ENCODE measurements at places on chromosomes 4 and X. TPM values are rescaled to one million over a fixed set of nuclear protein-coding genes. Genes with fewer than 3 reads are reported as not detected.

The DRD5 gene
- total RNA-seq: not detected

The ENPEP gene
- total RNA-seq: 0.14 TPM

The KLB gene
- under 0.01 TPM for total RNA-seq

The DGKQ gene
- 28.9 TPM for total RNA-seq

The ZFP42 gene
- 0.34 TPM for total RNA-seq

The CITED1 gene
- not detected for total RNA-seq

The JCHAIN gene
- not detected for total RNA-seq

The TBC1D9 gene
- 76.6 TPM for total RNA-seq

The OPRPN gene
- not detected for total RNA-seq

The NCAPG gene
- total RNA-seq: 16.2 TPM

The L1CAM gene
- 1.1 TPM for total RNA-seq

The UNC5C gene
- total RNA-seq: 0.23 TPM

The MGARP gene
- total RNA-seq: 0.68 TPM

The KLHL5 gene
- 131 TPM for total RNA-seq

The RNF150 gene
- total RNA-seq: 0.23 TPM

The EXOC1L gene
- total RNA-seq: not detected

The PRKG2 gene
- total RNA-seq: not detected

The TCEAL4 gene
- total RNA-seq: 48.5 TPM

The DCAF12L2 gene
- total RNA-seq: 0.05 TPM

The ELF4 gene
- total RNA-seq: 16.2 TPM

The MAGEA2B gene
- total RNA-seq: not detected

The IQCM gene
- not detected for total RNA-seq

The SMIM10 gene
- 2.6 TPM for total RNA-seq

The ZCCHC18 gene
- total RNA-seq: 1.4 TPM

The AVPR2 gene
- 4.7 TPM for total RNA-seq

The KCNIP4 gene
- total RNA-seq: not detected

The KLHL34 gene
- total RNA-seq: not detected

The DGAT2L6 gene
- total RNA-seq: not detected

The SFRP2 gene
- total RNA-seq: not detected

The ANOS1 gene
- total RNA-seq: 0.47 TPM

The IBSP gene
- total RNA-seq: not detected

The NAP1L2 gene
- 2.2 TPM for total RNA-seq

The SHISA3 gene
- total RNA-seq: 2.7 TPM

The DCAF4L1 gene
- 0.17 TPM for total RNA-seq

The DMD gene
- 2.4 TPM for total RNA-seq

The MUC7 gene
- total RNA-seq: not detected

The BRS3 gene
- not detected for total RNA-seq

The PALLD gene
- total RNA-seq: 33.1 TPM

The CXCL3 gene
- 0.85 TPM for total RNA-seq

The NLGN4X gene
- total RNA-seq: 0.34 TPM

The FRG2 gene
- total RNA-seq: not detected

The NOX1 gene
- total RNA-seq: not detected

The ZNF141 gene
- 12.7 TPM for total RNA-seq

The HHIP gene
- 191 TPM for total RNA-seq

All from dermis blood vessel endothelial cell (primary cell).